ENCODE measurements at places on chromosomes 1 and 21.

- DNase-seq = peak; percentile 13
These were observed 119.8 kb upstream of the SPAG17 start for GRCh38 chr1:118304722-118305359.

DNA sequence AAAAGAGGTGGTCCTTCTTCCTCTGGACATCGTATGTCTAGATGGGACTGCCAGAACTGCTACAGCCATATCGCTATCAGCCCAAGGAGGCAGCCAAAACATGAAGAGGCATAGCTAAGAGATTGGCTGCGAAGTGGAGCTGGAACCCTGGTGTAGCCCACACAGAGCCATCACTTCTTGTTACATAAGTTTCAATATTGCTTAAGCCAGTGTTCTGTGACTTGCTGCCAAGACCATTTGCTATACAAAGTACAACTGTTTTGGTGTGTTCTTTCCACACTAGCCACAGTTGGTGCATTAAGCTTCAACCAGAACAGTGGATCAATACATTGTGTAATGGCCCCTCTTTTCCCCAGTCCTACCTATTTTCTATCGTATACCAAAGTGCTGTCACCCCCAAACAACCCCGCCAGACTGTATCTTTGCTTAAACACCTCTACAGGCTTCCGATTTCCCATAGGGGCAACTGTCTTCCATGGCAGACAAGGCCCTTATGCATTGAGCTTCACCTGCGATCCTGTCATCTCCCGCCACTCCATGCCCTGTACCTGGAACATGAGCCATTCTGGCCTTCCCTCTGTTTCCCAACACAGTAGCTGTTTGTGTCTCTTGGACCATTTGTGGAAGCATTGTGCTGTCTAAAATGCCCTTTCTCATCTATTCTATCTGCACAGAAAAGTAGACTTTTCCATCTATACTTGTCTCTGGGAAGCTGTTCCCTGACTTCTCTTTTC lies 241.8 kb downstream of the TTLL7 start:
- no peak for DNase-seq

DNA sequence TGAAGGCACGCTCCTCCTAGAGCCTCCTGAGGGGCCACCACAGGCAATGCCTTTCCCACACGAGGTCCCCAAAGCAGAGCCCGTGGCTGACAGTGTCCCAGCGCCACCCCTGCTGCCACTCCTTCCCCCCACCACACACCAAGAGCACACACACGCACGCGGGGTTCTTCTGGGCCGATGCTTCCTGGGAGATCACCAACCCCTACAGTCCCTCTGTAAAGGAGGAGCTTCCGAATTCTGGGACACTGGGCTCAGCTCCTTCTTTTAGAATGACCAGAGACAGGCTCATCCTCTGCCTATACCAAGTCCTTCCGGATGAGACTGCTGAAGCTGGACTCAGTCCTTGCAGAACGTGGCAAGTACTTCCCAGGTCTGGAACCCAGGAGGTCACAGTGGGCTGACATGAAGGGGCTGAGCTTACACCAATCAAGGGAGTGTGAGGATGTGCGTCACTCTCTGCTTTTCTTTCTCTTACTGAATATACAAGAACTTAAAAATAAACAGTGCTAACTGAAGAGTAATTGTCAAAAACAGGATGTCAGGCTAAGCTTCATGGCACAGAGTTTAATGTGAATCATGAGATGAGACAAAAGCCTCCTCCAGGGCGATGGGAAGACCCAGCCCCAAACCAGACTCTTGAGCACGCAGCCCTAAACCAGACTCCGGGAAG lies 12.7 kb downstream of the SSU72 start:
- no peak for DNase-seq

- DNase-seq = peak; percentile 47
These were observed 8.2 kb downstream of the HAPLN2 start for GRCh38 chr1:156627313-156627880.

GRCh38 chr1:169885207-169885606 lies 8.5 kb downstream of the SCYL3 start:
- no peak for DNase-seq

- no peak for DNase-seq
These were observed 394.1 kb downstream of the PBX1 start for GRCh38 chr1:164953098-164953497.

- no peak for DNase-seq
These were observed 174.9 kb downstream of the ETS2 start for GRCh38 chr21:38980416-38981313.

- DNase-seq = no peak
These were observed 71.6 kb downstream of the PLEKHA6 start for GRCh38 chr1:204288021-204288588.

DNA sequence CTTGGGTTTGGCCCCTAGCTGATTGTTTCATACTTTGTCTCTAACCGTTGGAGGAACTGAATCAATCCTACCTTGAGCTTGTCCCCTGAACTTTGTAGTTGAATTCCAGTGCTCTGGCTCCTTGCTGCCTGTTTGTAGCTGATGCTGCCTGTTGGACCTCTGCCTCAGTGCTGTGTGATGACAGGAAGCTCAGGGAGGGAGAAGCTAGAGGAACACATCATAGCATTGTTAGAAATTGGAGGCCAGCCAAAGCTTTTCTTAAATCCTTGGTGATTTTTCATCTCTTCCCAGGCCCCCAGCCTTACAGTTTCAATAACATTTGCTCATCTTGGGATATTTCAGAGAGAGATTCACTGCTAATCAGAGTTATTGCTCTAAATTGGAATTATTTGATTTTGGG lies 34.0 kb downstream of the MACF1 start:
- DNase-seq = peak; percentile 66

- no peak for DNase-seq
These were observed 20.4 kb downstream of the DENND2D start for GRCh38 chr1:111179968-111180533.

DNA sequence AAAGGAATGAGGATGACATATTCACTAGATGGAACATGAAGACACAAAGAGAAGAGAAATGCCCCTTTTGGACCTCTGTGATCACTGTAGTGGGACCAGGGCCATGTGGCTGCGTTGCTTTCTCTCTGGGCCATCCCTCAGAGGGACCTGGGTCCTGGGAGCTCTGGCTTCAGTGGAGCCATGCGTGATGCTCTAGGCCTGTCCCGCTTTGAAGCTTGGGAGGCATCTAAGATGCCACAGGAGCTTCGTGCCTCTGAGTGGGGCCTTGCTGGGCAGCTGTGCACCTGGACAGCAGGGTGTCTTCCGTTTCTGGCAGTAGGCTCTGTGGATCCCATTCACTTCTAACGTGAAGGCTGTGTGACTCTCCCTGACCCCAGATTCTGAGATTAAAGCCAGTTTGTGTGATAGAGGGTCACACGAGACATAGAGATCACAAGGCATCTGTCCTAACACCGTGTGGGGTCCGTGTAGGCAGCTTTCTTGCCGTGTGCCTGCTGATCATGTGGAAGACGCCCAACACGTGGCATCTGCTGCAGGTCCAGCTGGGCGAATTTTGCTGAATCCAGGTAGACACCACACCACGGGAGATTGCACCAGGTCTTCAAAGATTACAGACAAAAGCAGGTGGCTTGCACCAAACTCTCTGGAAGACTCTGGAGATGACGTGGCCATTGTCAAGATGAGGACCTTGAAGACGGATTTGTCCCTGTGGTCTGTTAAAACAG lies 17.2 kb upstream of the PRSS38 start:
- DNase-seq = no peak

GRCh38 chr1:70973754-70974153 lies 73.9 kb downstream of the PTGER3 start:
- DNase-seq = no peak

DNA sequence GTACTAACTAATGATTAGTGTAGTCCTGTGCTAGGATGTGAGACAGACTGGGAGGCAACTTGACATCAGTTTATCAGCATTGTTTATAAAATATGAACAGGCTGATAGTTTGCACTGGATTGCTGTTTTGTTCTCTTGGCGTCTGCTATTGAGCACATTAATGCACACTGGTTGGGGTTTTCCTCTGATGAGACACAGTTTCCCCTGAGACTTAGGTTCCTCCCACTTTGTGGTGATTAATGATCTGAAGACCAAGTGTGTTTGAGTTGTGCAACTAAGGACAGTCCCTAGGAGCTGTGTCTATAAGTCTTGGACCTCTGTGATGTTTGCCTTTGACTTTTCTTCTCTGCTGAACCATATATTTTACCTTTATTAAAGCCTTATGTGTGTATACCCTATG lies 1015.4 kb downstream of the AMY1C start:
- no peak for DNase-seq

GRCh38 chr21:37553078-37553481 lies 186.5 kb downstream of the DYRK1A start:
- DNase-seq = no peak

- DNase-seq = peak; percentile 66
These were observed at the start of gene FOXD3 for GRCh38 chr1:63322114-63322943. FOXD3 (plus strand) TSS chr1:63322567; CDS start chr1:63323059, 492 bp downstream.

DNA sequence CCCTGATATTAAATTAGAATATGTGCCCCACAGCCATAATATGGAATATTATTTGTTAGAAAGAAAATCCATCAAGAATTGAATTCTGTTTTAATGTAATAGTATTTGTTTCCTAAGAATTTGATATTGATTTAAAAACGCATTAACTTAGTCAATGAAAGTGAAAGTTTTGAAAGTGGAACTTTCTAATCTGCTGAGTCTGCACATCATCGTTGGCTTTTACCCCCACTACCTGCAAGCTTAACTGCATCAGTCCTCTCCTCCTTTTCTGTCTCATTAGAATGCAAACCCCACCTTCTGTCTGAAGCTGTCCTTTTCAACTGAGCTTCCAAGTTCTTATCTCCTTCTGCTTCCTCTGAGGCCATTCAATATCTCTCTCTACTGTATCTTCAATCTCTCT lies 42.5 kb downstream of the XCL1 start:
- no peak for DNase-seq

GRCh38 chr21:43965911-43966585 lies 46.1 kb upstream of the TRAPPC10 start:
- DNase-seq = no peak

DNA sequence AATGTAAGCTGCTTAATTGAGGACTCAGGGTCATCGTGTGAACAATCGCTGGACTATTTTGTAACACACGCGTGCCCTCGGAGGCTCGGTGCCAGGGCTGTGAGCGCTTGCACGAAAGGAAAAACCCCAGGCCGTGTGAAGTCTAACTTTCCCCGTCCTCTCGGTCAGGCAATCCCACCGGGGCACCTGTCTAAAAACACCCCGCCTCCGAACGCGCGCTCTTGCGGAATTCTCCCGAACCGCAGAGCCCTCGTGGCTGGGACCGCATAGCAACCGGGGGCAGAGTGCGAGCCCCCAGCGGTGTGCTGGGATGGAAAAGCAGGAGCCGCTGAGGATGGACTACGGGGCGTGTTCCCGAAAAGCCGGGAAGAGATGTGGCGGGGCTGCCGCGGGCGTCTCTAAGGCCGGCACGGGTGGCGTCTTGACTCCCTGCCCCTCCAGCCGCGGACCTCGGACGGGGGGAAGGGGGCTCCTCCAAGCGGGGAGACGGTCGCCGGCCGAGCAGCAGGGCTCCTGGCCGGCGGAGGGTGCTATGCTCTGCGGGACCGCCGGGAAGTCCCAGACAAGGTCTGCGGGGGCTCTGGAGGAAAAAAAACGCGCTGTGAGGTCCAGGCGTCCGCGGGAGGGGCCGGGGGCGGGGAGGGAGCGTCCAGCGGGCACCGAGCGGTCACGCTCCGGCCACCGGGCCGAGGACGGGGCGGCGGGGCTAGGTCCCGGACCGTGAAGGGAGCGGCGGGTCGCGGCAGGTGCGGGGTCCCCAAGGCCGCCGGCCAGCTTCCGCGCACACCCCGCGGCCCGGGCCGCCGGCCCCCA lies 936 bp downstream of the ZBTB21 start:
- DNase-seq = peak; percentile 58

DNA sequence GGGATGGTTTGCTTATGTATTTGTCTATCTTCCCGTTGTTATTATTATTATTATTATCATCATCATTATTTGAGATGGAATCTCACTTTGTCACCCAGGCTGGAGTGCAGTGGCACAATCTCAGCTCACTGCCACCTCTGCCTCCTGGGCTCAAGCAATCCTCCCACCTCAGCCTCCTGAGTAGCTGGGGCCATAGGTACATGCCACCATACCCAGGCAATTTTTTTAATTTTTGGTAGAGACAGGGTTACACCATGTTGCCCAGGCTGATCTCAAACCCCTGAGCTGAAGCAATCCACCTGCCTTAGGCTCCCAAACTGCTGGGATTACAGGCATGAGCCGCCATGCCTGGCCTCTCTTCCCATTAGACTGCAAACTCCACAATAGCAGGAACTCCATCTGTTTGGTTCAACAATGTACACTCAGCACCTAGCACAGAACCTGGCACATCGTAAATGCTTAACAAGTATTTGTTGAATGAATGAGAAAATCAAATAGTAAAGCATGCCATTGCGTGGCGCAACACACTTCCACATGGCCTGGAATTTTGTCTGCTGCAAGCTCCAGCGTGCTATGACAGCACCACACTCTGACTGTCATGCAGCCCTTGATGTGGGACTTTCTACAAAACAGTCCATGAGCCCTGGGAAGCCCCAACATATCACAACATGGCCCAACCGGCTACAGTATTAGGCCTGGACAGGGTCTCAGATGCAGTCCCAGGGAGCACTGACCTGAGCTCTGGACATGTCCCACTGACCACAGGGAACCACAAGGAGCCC lies 3.8 kb upstream of the TINAGL1 start:
- peak; percentile 54 for DNase-seq
